ENCODE measurements at places on chromosomes 3 and 15. TPM values are rescaled to one million over a fixed set of nuclear protein-coding genes. Genes with fewer than 3 reads are reported as not detected.

ZNF80 gene
- not detected for total RNA-seq

GRCh38 chr3:30617069-30617468 is 10.7 kb downstream of the TGFBR2 start:
- H3K4me1 ChIP-seq, result peaks cover 98% of the 10 kb centered on the region
- H3K27me3 ChIP-seq, result no peaks in the 10 kb centered on the region
- H3K4me3 ChIP-seq, result no peak overlapping the region

ITPKA gene
- total RNA-seq, result 1.4 TPM

CFAP100 gene
- total RNA-seq, result not detected

GRCh38 chr3:127792541-127793292 is 29.6 kb downstream of the MGLL start:
- peak overlapping the region; percentile 77 for H3K27ac ChIP-seq
- no peaks in the 10 kb centered on the region for H3K27me3 ChIP-seq
- peaks cover 51% of the 10 kb centered on the region for H3K4me1 ChIP-seq

HGD gene
- total RNA-seq, result not detected

- no peak overlapping the region for H3K27ac ChIP-seq
- no peak overlapping the region for H3K4me3 ChIP-seq
- H3K4me1 ChIP-seq, result peaks cover 9% of the 10 kb centered on the region
- H3K27me3 ChIP-seq, result no peaks in the 10 kb centered on the region
- no peak for DNase-seq
- no peaks in the 10 kb centered on the region for H3K36me3 ChIP-seq
These were observed 1.7 kb downstream of the LRRC2 start for GRCh38 chr3:46564190-46565021.

- no peaks in the 10 kb centered on the region for H3K36me3 ChIP-seq
- H3K4me3 ChIP-seq, result no peak overlapping the region
- H3K4me1 ChIP-seq, result no peaks in the 10 kb centered on the region
- DNase-seq, result no peak
- H3K27me3 ChIP-seq, result no peaks in the 10 kb centered on the region
These were observed 435.4 kb upstream of the ATP11B start for GRCh38 chr3:182357928-182358327.

SLC28A2 gene
- not detected for total RNA-seq

DNA sequence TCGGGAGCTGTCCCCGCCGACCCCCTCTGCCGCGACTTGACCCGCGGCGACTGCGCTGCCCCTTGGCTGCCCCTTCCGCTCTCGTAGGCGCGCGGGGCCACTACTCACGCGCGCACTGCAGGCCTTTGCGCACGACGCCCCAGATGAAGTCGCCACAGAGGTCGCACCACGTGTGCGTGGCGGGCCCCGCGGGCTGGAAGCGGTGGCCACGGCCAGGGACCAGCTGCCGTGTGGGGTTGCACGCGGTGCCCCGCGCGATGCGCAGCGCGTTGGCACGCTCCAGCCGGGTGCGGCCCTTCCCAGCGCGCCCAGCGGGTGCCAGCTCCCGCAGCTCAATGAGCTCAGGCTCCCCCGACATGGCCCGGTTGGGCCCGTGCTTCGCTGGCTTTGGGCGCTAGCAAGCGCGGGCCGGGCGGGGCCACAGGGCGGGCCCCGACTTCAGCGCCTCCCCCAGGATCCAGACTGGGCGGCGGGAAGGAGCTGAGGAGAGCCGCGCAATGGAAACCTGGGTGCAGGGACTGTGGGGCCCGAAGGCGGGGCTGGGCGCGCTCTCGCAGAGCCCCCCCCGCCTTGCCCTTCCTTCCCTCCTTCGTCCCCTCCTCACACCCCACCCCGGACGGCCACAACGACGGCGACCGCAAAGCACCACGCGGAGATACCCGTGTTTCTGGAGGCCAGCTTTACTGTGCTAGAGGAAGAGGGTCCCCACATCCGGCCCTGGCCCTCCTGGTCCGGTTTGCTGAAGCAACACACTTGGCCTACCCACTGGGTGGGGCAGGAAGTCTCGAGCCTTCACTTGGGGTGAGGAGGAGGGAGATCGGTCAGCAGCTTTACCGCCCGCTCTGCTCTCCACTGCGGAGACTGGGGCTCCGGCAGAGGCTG is at the start of gene RASSF1:
RASSF1 (minus strand) TSS at position 389 of the 882 bp plus-strand sequence; CDS start at position 358, 31 bp downstream.
- peak; percentile 92 for DNase-seq
- H3K4me3 ChIP-seq, result peak within 1 kb of the TSS; percentile 34
- H3K27ac ChIP-seq, result peak within 1 kb of the TSS; percentile 99
- H3K36me3 ChIP-seq, result no peaks in the 10 kb centered on the region
- no peaks in the 10 kb centered on the region for H3K27me3 ChIP-seq

GRCh38 chr3:61562042-61562720 is 810 bp downstream of the PTPRG start:
- no peaks in the 10 kb centered on the region for H3K27me3 ChIP-seq
- peak overlapping the region; percentile 85 for H3K4me3 ChIP-seq
- peaks cover 12% of the 10 kb centered on the region for H3K4me1 ChIP-seq
- no peaks in the 10 kb centered on the region for H3K36me3 ChIP-seq
- H3K27ac ChIP-seq, result peak overlapping the region; percentile 94
- DNase-seq, result no peak

DAZL gene
- 0.41 TPM for total RNA-seq

DNA sequence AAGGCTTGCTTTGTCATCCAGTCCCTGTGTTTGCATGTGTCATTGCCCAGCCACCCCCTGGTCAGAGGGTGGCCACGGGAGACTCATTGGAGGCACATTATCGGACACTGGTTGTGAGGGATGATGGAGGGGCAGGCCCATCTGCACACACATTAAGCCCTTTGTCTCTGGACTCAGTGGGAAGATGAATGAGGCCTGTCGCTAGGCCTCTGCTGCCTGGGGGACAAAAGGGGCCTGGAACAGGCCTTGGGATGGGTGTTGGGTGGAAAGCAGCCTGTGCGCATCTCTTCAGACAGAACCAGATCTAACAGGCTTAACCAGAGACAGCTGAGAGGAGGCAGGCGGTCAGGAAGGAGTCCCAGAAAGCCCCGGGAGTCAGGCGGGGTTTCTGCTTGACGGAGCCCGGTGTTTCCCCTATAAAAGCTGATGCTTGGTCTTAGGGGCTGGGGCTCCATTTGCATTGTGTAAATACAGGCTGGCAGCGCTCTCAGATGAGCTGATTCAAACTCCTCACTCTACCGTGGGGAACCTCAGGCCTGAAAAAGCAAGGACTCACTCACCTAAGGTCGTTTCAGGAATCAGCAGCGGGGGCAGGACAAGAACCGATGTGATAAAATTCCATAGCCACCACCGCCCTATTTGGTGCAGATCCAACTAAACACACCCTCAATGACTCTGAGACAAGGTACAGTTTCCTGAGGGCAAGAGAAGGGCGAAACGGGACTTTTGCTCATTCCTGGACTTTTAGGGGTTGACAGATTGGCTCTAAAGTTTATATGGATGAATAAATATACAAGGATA is 17.1 kb upstream of the SKIC8 start:
- no peak overlapping the region for H3K4me3 ChIP-seq
- no peaks in the 10 kb centered on the region for H3K4me1 ChIP-seq
- H3K36me3 ChIP-seq, result no peaks in the 10 kb centered on the region
- H3K27me3 ChIP-seq, result no peaks in the 10 kb centered on the region

- no peaks in the 10 kb centered on the region for H3K4me1 ChIP-seq
- no peak overlapping the region for H3K4me3 ChIP-seq
- H3K27ac ChIP-seq, result no peak overlapping the region
- DNase-seq, result no peak
These were observed 58.9 kb upstream of the DAZL start for GRCh38 chr3:16663854-16664712.

DNA sequence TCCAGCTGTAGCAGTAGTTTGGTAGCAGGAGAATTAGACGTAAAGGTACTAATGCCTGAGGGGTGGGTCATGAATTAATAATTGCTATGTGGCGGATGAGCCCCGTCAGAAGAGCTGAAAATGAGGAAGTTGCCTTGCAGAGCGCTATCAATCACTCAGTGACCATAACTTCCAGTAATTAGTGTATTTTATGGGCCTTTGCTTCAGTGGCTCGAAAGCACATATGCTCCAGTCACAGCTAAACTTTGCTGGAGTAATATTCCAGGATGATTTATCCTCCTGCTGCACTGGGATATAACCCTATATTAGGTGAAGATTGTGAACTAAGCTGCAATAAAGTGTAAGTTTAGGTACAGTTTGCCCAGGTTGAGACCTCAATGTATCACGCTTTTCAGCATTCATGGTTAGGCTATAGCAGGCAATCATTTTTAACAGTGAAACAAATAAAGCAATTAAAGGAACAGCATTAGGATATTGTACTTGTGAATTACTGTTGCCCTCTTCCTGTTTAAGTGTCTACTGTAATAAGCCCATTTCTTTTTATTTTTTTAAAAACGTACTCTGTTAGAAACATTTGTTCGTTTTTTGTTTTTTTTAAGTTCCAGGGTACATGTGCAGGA is 104.6 kb upstream of the SKOR1 start:
- no peaks in the 10 kb centered on the region for H3K36me3 ChIP-seq
- no peaks in the 10 kb centered on the region for H3K27me3 ChIP-seq
- no peak for DNase-seq
- no peak overlapping the region for H3K27ac ChIP-seq

- H3K36me3 ChIP-seq, result no peaks in the 10 kb centered on the region
- no peak for DNase-seq
- H3K4me1 ChIP-seq, result no peaks in the 10 kb centered on the region
- H3K27me3 ChIP-seq, result no peaks in the 10 kb centered on the region
These were observed 104.3 kb upstream of the MEIS2 start for GRCh38 chr15:37204692-37205091.

GRCh38 chr15:36884936-36885635 is 215.3 kb downstream of the MEIS2 start:
- peak overlapping the region; percentile 56 for H3K27ac ChIP-seq
- H3K4me1 ChIP-seq, result peaks cover 56% of the 10 kb centered on the region
- no peaks in the 10 kb centered on the region for H3K36me3 ChIP-seq
- H3K4me3 ChIP-seq, result no peak overlapping the region
- DNase-seq, result no peak

- H3K27ac ChIP-seq, result no peak overlapping the region
- no peaks in the 10 kb centered on the region for H3K36me3 ChIP-seq
- H3K4me1 ChIP-seq, result peaks cover 4% of the 10 kb centered on the region
- H3K27me3 ChIP-seq, result no peaks in the 10 kb centered on the region
These were observed 29.4 kb downstream of the PGPEP1L start for GRCh38 chr15:98978153-98978552.

DNA sequence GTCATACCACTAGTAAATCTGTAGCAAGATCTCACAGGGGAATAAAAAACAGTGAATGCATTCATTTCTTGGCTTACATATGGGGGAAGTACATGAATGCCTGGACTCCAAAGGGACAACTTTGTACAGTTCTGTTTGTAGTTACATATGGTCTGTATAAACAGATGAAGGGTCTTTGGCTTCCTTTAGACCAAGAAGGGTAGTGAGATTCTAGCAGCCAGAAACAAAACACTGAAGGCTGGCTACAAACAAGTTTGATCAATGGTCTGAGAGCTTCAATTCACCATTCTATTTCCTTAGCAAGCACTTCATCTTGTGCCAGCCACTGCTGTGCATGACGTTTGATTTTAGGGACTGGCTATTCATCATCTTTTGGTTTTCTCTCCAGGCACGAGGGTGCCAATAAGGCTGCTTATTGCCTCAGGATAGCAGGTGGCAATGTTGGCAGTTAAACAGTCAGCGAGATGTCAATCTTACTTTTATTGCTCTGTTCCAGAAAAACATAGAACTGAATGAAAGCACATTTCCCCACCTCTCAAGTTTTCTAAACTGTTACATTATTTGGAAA is 313.7 kb upstream of the COL8A1 start:
- no peaks in the 10 kb centered on the region for H3K36me3 ChIP-seq
- no peak overlapping the region for H3K4me3 ChIP-seq
- no peaks in the 10 kb centered on the region for H3K27me3 ChIP-seq
- H3K4me1 ChIP-seq, result no peaks in the 10 kb centered on the region
- H3K27ac ChIP-seq, result no peak overlapping the region

GRCh38 chr15:69587723-69588426 is 135.3 kb downstream of the RPLP1 start:
- DNase-seq, result no peak
- H3K36me3 ChIP-seq, result no peaks in the 10 kb centered on the region
- no peaks in the 10 kb centered on the region for H3K27me3 ChIP-seq
- H3K27ac ChIP-seq, result no peak overlapping the region
- H3K4me1 ChIP-seq, result no peaks in the 10 kb centered on the region

GRCh38 chr3:65979162-65979561 is 59.6 kb downstream of the MAGI1 start:
- no peak overlapping the region for H3K4me3 ChIP-seq
- H3K27ac ChIP-seq, result no peak overlapping the region
- no peaks in the 10 kb centered on the region for H3K36me3 ChIP-seq

DNA sequence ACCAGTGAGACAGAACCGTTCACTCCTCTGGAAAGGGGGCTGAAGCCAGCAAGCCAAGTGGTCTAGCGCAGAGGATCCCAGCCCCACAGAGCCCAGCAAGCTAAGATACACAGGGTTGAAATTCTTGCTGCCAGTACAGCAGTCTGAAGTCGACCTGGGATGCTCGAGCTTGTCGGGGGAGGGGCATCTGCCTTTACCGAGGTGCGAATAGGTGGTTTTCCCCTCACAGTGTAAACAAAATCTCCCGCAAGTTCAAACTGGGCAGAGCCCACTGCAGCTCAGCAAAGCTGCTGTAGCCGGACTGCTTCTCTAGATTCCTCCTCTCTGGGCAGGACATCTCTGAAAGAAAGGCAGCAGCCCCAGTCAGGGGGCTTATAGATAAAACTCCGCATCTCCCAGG is 11.4 kb downstream of the CEP97 start:
- no peak for DNase-seq
- no peaks in the 10 kb centered on the region for H3K4me1 ChIP-seq
- H3K4me3 ChIP-seq, result no peak overlapping the region
- H3K27me3 ChIP-seq, result no peaks in the 10 kb centered on the region
- no peak overlapping the region for H3K27ac ChIP-seq
- peaks cover 38% of the 10 kb centered on the region for H3K36me3 ChIP-seq

P2RY14 gene
- total RNA-seq, result 26.7 TPM

SPINK8 gene
- not detected for total RNA-seq

DISP2 gene
- 0.16 TPM for total RNA-seq

MORF4L1 gene
- 347 TPM for total RNA-seq

GRCh38 chr3:142028243-142028777 is 121.0 kb downstream of the TFDP2 start:
- H3K4me3 ChIP-seq, result peak overlapping the region; percentile 30
- no peak for DNase-seq
- H3K4me1 ChIP-seq, result peaks cover 21% of the 10 kb centered on the region
- peak overlapping the region; percentile 59 for H3K27ac ChIP-seq
- H3K27me3 ChIP-seq, result no peaks in the 10 kb centered on the region
- H3K36me3 ChIP-seq, result no peaks in the 10 kb centered on the region

DNA sequence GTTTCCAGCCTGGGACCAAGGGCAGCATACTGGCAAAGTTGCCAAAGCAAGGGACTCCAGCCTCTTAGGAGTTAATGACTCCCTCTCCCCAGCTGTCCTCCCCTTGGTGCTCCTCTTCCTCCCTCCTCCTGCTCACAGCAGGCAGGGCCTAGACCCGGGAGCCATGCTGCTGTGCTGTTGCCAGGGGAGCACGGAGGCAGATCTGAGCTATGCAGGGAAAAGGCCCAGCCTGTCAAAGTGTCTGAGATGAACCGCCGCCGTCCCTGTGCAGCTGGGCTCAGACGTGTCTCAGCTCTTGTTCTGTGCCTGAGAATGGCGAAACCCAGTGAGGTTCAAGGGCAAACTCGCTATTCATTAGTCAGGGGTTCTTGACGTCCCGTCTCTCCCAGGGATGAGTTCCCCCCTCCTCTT is 60.8 kb upstream of the POLG start:
- H3K36me3 ChIP-seq, result no peaks in the 10 kb centered on the region
- no peak overlapping the region for H3K4me3 ChIP-seq
- no peak for DNase-seq
- no peak overlapping the region for H3K27ac ChIP-seq
- peaks cover 15% of the 10 kb centered on the region for H3K4me1 ChIP-seq

GRCh38 chr3:84836961-84837360 is 121.8 kb upstream of the CADM2 start:
- H3K36me3 ChIP-seq, result no peaks in the 10 kb centered on the region
- no peaks in the 10 kb centered on the region for H3K27me3 ChIP-seq
- no peak overlapping the region for H3K27ac ChIP-seq
- H3K4me3 ChIP-seq, result no peak overlapping the region
- DNase-seq, result no peak
- no peaks in the 10 kb centered on the region for H3K4me1 ChIP-seq
